ENCODE measurements at places on chromosomes 2 and 18. TPM values are rescaled to one million over a fixed set of nuclear protein-coding genes. Genes with fewer than 3 reads are reported as not detected.

- H3K4me3 ChIP-seq: no peak overlapping the region
- no peaks in the 10 kb centered on the region for H3K4me1 ChIP-seq
- H3K36me3 ChIP-seq: no peaks in the 10 kb centered on the region
Observed at GRCh38 chr18:59208602-59209125, 11.3 kb upstream of the GRP start.

DNA sequence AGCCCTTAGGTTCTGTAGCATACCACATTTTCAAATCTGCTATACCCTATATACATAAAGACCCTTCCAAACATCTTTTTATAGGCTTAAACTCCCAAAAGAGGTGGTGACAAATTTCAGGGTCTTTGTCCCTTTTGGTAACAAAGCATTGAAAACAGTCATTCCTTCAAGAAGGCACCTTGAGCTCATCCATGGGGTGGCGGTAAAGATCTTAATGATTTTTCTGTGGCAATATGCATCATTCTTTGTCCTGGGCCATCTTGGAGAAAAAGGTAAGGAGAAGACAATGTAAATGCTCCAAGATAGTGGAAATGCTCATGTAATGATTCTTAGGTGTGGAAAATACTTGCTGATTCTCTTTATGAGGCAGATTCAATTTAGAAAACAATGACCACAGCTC lies 890.5 kb downstream of the CNTNAP5 start:
- no peak overlapping the region for H3K27ac ChIP-seq
- DNase-seq: no peak
- H3K4me1 ChIP-seq: no peaks in the 10 kb centered on the region
- H3K36me3 ChIP-seq: no peaks in the 10 kb centered on the region
- H3K27me3 ChIP-seq: peaks cover 3% of the 10 kb centered on the region
- H3K4me3 ChIP-seq: no peak overlapping the region

DNA sequence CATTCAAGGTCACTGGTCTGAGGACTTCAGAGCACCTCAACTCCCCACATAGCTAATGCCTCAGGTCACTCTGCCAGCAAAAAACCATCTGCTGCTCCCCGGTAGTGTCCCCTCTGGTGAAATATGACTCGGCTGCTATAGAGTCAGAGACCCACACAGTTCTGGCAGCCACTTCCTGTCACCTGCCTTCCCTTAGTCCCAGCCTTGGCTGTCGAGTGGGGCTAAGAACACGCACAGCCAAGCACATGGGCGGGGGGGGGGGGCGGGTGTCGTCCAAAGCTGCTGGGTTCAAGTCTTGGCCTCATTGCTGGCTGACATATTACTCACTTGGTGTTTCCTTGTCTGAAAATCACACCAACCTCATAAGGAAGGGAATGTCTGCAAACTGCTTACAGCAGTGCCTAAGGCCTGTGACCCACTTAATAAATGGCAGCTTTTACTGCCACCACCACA lies 37.5 kb downstream of the POLR1A start:
- H3K4me3 ChIP-seq: no peak overlapping the region
- H3K4me1 ChIP-seq: no peaks in the 10 kb centered on the region
- no peaks in the 10 kb centered on the region for H3K27me3 ChIP-seq
- peaks cover 84% of the 10 kb centered on the region for H3K36me3 ChIP-seq

DNA sequence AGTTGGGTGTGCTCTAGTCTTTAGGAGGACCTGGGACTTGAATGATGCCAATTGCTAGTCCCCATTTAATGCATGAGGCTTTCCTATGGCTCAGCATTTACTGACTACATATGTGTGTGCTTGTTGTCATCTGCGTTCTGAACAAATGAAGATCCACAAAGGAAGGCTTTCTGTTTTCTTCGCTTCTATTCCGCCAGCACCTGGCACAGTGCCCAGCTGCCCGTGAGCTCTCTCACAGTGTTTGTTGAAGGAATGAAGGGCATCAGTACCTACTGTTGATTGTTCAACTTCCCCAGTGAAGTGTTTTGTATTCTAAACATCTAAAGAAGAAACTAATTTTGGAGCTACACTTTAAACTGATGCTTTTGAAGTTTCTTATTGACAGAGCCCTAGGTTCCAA lies 122.4 kb upstream of the LINC00305 start:
- DNase-seq: no peak
- H3K36me3 ChIP-seq: no peaks in the 10 kb centered on the region
- peaks cover 38% of the 10 kb centered on the region for H3K4me1 ChIP-seq
- H3K4me3 ChIP-seq: no peak overlapping the region
- no peaks in the 10 kb centered on the region for H3K27me3 ChIP-seq

DNA sequence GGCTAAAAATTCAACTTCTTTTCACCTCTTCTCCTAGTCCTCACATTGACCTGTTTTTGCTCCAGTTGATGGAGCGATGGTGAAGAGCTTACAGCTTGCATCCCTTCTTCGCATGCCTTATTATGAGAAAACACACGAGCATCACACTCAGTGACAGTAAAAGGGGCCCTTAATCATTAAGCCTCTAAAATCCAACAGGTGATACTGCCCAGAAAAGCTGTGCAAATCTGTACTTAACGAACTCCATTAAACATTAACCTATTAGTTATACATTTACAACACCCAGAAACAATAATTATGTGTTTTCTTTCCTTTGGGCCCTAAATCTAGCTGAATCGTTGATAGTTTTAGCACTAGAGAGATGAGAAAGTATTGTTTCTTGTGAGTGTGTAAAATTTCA lies 54.8 kb downstream of the LAMA1 start:
- H3K4me1 ChIP-seq: peaks cover 10% of the 10 kb centered on the region
- no peaks in the 10 kb centered on the region for H3K27me3 ChIP-seq
- H3K27ac ChIP-seq: no peak overlapping the region
- H3K4me3 ChIP-seq: no peak overlapping the region
- DNase-seq: peak; percentile 62
- H3K36me3 ChIP-seq: no peaks in the 10 kb centered on the region

DNA sequence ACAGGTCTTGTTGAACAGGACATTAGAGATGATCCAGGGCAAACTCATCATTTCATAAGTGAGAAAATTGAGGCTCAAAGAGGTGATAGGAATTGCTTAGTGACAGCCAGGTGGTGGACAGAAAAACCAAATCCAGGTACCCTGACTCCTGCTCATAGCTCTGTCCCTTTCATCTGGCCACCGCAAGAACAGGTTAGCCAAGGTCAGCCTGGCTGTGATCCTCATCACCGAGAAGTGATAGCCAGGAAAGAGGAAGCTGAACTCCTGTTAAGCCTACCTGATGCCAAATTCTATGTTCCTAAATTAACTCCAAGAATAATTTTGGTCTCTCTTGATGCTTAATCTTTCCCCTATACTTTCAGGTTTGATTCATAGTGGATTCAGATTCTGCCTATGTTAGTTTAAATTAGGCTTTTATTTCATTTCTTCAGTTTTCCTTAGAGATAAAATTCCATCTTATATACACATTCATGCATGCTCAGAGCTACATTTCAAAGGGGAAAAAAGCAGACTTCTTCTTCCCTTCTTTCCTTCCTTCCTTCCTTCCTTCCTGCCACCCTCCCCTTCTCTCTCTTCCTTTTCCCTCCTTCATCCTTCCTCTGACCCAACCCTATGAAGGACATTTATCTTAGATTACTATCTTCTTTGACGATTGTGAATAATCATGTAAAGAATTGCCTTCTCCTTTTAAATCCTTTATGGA lies 17.3 kb upstream of the CRIM1 start:
- DNase-seq: no peak
- H3K27ac ChIP-seq: no peak overlapping the region
- no peaks in the 10 kb centered on the region for H3K36me3 ChIP-seq
- no peak overlapping the region for H3K4me3 ChIP-seq

GRCh38 chr2:236875906-236876505 lies 209.7 kb upstream of the COPS8 start:
- H3K27ac ChIP-seq: no peak overlapping the region
- H3K27me3 ChIP-seq: no peaks in the 10 kb centered on the region
- DNase-seq: no peak
- peaks cover 6% of the 10 kb centered on the region for H3K4me1 ChIP-seq

DNA sequence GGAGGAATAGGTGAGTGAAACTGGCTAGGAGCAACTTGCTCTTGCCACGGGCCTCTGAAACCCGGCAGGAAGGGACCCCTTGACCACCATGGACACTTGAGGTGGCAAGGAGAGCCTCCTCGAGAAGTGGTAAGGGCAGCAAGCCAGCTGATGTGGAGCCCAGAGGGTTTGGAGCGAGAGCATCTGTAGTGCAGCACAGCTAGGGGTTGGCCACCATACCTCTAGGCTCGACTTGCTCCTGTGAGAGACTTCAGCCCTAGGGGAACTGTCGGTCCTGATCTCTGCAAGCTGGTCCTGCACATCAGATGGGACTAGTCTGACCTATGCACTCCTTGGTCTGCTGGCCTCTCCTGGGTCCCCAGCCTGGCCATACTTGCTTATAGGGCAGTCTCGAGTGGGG lies 158.4 kb downstream of the CCDC178 start:
- no peaks in the 10 kb centered on the region for H3K36me3 ChIP-seq
- no peaks in the 10 kb centered on the region for H3K27me3 ChIP-seq
- DNase-seq: no peak
- no peak overlapping the region for H3K27ac ChIP-seq

DNA sequence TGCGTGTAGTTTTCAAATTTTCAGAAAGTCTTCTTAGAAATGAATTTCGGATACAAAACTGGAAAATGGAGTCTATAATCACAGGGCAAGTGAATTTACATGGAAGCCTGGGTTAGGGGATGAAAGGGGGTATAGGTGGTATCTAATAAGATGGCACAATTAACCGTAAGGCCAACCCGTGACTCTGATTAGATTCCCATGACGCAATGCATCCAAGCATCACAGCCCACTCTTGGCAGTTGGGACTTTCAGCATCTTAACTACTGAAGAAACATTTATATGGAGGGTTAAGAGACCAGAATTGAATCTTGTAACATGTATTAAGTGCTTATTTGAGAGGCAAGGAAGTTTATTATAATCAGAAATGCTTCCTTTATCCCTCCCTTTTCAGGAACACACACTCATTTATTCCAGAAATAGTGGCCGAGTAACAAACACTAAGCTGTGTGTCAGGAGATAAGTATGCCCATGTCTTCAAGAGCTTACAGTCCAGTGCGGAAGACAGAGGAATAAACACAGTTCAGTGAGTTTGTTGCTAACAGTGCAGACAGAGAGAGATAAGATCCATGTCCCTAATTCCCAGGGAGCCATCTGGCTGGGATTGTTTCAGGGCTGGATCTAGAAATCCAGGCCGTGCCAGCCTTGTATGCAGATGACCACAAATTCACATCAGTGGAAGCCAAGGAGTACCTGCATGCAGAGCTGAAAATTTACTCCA lies 151.2 kb downstream of the ANTXR1 start:
- peak; percentile 25 for DNase-seq
- H3K27me3 ChIP-seq: no peaks in the 10 kb centered on the region
- no peak overlapping the region for H3K27ac ChIP-seq
- H3K4me1 ChIP-seq: no peaks in the 10 kb centered on the region

DNA sequence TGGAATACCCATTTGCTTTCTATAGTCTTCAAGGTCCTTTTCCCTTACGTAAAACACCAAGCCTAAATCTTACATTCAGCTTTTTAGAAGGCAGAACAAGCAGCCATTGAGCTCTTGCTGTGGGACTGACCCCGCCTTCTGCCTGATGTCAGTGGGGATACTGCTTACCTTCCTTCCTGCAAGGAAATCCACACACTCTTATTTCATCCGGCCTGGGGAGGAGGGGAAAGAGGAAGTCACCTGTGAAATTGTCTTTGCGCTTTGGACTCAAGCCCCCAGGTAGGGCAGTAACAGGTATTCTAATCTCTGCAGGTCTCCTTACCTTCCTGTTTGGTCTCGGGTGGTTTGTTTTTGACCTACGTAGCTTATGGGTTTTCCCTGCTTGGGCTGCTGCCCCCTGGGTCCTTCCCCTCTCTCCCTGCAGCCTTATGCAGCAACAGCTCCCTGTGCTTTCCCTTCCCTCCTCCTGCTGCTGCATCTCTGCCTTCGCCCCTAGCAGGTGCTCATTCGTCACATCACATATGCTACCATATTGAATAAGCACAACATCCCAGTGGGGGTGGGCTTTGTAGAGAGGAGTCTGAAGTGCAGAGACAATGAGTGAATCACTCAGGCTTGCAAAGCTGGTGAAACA lies 402.5 kb upstream of the TRIB2 start:
- H3K27ac ChIP-seq: no peak overlapping the region
- DNase-seq: no peak
- no peaks in the 10 kb centered on the region for H3K36me3 ChIP-seq
- H3K4me3 ChIP-seq: no peak overlapping the region

DNA sequence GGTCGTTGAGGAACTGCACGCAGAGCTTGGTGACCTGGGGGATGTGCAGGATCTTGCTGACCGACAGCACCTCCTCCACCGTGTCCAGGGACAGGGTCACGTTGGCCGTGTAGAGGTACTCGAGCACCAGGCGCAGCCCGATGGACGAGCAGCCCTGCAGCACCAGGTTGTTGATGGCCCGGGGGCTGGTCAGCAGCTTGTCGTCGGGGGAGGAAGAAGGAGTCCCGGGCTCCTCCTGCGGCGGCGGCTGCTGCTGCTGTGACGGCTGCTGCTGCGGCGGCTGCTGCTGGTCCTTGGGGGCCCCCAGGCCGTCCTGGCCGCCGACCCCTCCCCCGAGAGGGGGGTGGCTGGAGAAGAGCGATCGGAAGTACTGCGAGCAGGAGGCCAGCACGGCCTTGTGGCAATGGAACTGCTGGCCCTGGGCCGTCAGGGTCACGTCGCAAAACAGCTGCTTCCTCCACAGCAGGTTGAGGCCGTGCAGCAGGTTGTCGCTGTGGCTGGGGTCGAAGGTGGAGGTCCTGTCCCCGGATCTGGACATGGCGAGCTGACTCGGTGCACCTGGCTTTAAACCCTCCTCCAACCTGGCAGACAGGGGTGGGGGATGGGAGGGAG lies 2.7 kb downstream of the KLHL14 start:
- H3K4me1 ChIP-seq: peaks cover 11% of the 10 kb centered on the region
- DNase-seq: no peak
- peaks cover 54% of the 10 kb centered on the region for H3K27me3 ChIP-seq
- no peak overlapping the region for H3K4me3 ChIP-seq
- H3K36me3 ChIP-seq: no peaks in the 10 kb centered on the region

- no peaks in the 10 kb centered on the region for H3K27me3 ChIP-seq
- H3K4me3 ChIP-seq: no peak overlapping the region
- H3K27ac ChIP-seq: no peak overlapping the region
- H3K36me3 ChIP-seq: no peaks in the 10 kb centered on the region
- DNase-seq: no peak
- peaks cover 7% of the 10 kb centered on the region for H3K4me1 ChIP-seq
Observed at GRCh38 chr18:3878401-3878800, 428.4 kb downstream of the TGIF1 start.

DNA sequence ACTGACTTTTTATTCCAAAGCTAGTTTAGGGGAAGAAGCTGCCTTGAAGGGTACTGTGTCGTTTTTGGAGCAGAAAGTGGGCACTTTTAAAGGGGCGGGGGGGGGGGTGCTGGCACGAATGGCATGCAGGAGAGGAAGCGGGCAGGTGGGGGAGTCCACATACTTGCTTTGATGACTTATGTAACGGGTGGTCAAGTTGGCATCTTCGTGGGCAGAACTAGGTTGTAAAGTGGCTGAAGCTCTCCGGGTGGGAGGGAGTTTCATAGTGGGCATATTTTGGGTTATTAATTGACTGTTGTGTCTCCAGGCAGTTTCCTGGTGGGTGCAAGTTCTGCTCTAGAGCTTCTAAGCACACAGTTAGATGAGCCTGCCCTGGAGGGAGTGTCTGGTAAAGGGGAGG lies 19.9 kb downstream of the PCARE start:
- no peak for DNase-seq
- H3K36me3 ChIP-seq: no peaks in the 10 kb centered on the region
- no peak overlapping the region for H3K27ac ChIP-seq
- no peaks in the 10 kb centered on the region for H3K4me1 ChIP-seq
- H3K4me3 ChIP-seq: no peak overlapping the region

ABCB6 gene
- 43.7 TPM for polyA plus RNA-seq

ESPNL gene
- 1.5 TPM for polyA plus RNA-seq

SUPT7L gene
- polyA plus RNA-seq: 49.6 TPM

RUFY4 gene
- 0.69 TPM for polyA plus RNA-seq
